ENCODE measurements at places on chromosomes 1 and 21.

GRCh38 chr21:46000731-46001641 lies 19.4 kb downstream of the COL6A1 start:
- DNase-seq, result no peak

GRCh38 chr1:235450433-235450832 lies 53.8 kb downstream of the B3GALNT2 start:
- DNase-seq, result no peak

- DNase-seq, result peak; percentile 23
These were observed 10.4 kb upstream of the GJA9 start for GRCh38 chr1:38891753-38892152.

GRCh38 chr1:32521165-32521564 lies 18.1 kb upstream of the ZBTB8A start:
- no peak for DNase-seq

GRCh38 chr1:41618066-41618825 lies 133.8 kb upstream of the EDN2 start:
- peak; percentile 67 for DNase-seq

- no peak for DNase-seq
These were observed 926.6 kb downstream of the LTN1 start for GRCh38 chr21:28066076-28066475.

GRCh38 chr1:116826818-116827606 lies 72.8 kb downstream of the CD2 start:
- no peak for DNase-seq

DNA sequence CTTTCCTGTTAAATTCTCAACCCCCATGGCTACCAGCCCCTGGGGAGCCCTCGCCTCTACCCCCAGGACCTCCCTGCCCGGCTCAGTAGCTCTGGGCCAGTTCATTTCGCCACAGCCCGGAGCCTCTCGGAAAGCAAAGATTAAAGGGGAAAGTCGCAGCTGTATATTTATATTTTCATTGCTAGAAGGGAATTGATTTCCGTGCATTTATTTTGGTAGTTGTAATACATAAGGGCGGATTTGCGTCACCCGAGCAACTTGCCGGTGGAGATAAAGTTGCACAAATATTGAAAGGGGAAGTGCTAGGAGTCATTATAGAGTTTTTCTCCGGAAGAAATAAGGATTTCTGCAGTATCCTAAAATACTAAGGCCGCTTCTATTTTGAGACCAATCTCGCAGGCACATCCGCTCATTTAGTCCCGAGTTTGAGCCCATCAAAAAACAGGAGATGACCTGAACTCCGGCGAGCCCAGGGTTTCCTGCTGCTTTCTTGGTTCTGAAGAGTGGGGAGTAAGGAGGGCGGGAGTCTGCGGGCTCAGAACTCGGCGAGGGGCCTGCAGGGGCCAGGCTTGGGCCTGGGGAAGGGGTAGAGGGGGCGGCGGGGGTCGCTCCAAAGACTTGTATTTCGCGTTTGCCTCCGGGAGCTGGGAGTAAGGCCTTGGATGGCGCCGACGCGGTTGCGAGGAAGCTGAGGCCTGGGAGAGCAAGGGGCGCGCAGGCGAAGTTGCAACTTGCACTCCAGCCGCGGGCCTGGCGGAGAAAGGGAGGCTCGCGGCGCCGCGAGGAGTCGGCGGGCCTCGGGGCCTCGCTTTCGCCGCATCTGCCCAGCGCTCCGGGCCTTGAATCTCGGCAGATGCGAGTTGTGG lies 2.5 kb upstream of the HLX start:
- peak; percentile 56 for DNase-seq

DNA sequence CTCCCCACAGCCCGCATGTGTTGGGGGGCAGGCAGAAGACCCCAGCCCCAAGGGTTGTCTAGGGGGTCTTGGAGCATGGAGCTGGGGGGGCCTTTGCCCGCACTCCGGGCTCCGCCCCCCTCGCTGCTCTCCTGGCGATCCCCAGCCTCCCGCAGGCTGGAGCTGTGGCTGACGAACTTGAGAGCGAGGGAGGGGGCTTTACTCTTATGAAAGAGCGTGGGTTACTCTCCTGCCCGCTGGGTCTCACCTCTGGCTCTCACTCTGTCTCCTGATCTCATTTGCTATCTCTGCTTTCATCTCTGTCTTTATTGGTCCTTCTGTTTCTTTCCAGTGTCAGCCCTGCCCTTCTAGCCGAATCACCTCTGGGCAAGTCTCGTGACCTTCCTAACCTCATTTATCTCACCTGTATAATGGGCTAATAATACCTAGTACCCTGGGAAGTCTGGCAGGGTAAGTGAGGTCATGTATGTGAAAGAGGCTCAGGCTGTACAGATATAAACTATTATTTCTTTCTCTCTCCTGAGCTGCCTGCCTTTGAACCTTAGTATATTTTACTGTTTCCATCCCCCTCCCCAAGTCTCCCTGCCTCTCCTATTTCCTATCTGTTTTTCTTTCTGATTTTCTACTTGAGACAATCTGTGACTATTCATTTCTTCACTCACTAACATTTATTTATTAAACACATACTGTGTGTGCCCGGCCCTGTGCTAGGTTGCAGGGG lies 731 bp downstream of the EFNA4 start:
- DNase-seq, result peak; percentile 73
